Small intestine (tissue), 16 donors: ENCODE measurements at places on chromosomes 5 and 9.

DNA sequence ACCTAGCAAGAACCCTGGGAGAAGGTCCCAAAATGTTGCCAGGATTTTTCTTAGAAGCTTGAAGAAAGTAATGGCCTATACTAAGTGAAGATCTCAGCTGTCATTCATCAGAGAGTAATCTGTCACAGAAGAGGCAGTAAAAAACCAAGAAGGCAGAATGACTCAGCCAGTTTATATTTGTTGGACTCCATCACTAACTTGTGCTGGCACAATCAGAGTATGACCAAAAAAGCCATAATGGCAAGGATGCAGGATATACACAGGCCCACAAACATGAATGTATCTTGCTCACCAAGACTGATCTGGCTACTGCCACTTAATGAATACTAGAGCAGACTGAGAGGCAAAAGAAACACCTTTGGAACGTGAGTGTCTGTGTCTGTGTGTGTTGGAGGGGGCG is 104.0 kb upstream of the POU5F2 start:
- no peaks in the 10 kb centered on the region for H3K4me1 ChIP-seq
- H3K36me3 ChIP-seq, result peaks cover 6% of the 10 kb centered on the region
- no peak overlapping the region for H3K27ac ChIP-seq
- no peak for DNase-seq
- H3K4me3 ChIP-seq, result no peak overlapping the region

DNA sequence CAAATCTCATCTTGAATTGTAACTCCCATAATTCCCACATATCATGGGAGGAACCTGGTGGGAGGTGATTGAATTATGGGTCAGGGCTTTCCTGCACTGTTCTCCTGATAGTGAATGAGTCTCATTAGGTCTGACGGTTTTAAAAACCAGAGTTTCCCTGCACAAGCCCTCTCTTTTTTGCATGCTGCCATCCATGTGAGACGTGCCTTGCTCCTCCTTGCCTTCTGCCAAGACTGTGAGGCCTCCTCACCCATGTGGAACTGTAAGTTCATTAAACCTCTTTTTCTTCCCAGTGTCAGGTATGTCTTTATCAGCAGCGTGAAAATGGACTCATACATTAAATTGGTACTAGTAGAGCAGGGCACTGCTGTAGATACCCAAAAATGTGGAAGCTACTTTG is 22.4 kb upstream of the KDM4C start:
- H3K27ac ChIP-seq, result no peak overlapping the region
- no peak for DNase-seq
- H3K27me3 ChIP-seq, result no peaks in the 10 kb centered on the region
- no peaks in the 10 kb centered on the region for H3K4me1 ChIP-seq

GRCh38 chr5:153352685-153353219 is 137.7 kb upstream of the GRIA1 start:
- no peak for DNase-seq
- H3K36me3 ChIP-seq, result no peaks in the 10 kb centered on the region
- no peaks in the 10 kb centered on the region for H3K4me1 ChIP-seq
- no peaks in the 10 kb centered on the region for H3K27me3 ChIP-seq
- H3K27ac ChIP-seq, result no peak overlapping the region

DNA sequence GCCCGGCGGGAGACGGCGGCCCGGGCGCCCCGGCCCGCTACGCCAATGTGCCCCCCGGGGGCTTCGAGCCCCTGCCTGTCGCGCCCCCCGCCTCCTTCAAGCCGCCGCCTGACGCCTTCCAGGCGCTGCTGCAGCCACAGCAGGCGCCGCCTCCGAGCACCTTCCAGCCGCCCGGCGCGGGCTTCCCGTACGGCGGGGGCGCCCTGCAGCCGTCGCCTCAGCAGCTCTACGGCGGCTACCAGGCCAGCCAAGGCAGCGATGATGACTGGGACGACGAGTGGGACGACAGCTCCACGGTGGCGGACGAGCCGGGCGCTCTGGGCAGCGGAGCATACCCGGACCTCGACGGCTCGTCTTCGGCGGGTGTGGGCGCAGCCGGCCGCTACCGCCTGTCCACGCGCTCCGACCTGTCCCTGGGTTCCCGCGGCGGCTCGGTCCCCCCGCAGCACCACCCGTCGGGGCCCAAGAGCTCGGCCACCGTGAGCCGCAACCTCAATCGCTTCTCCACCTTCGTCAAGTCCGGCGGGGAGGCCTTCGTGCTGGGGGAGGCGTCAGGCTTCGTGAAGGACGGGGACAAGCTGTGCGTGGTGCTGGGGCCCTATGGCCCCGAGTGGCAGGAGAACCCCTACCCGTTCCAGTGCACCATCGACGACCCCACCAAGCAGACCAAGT is 723 bp downstream of the SNX18 start:
- peaks cover 11% of the 10 kb centered on the region for H3K4me1 ChIP-seq
- DNase-seq, result peak; percentile 45
- H3K4me3 ChIP-seq, result peak overlapping the region; percentile 70
- peak overlapping the region; percentile 27 for H3K27ac ChIP-seq

DNA sequence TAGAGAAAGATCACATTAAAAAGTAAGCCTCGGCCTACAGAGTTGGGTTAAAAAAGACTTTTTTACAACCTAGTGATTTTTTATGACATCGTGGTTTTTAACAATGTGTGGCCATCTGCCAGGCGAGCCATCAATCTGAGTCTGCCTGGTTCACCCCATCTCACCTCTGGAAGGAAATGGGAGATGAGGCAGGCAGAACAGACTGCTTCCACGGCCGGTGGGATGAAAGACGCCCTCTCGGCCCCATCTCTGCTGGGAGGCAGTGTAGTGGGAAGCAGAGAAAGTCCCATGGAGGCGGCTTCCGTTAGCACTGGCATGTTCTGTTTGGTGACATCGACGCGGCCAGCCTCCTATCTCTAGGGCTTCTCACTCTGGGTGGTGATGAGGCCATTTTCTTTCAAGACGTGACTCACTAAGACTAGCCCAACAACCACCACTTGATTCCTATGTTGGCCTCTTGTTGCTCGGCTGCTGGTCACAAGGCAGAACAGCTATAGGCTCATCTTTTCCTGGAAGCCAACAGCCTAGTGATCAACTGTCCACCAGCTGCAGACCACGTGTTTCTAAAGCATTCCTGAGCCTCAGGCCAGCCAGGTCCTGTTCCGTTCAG is 132.4 kb upstream of the OTULINL start:
- H3K4me3 ChIP-seq, result no peak overlapping the region
- H3K27ac ChIP-seq, result no peak overlapping the region
- peak; percentile 21 for DNase-seq
- H3K4me1 ChIP-seq, result peaks cover 7% of the 10 kb centered on the region
- H3K36me3 ChIP-seq, result no peaks in the 10 kb centered on the region
- H3K27me3 ChIP-seq, result no peaks in the 10 kb centered on the region

DNA sequence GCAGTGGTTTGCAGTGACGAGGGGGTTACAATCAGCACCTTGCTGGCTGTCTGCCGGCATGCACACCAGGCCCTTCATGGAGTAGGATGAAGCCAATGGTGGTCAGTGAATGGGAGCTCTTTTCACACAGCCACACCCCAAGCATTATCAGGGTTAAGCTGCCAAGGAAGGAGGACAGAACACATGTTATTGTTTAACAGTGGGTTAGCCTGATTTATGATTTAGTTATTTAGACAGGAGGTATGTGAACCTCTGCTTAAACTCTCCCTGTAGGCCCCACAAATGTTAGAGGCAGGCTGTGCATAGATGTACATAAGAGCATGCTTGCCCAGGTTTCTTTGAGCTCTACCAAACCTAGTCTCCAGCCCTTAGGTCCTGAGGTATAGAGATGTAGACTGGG is 262.9 kb downstream of the SPOCK1 start:
- no peak overlapping the region for H3K27ac ChIP-seq
- H3K27me3 ChIP-seq, result no peaks in the 10 kb centered on the region
- no peaks in the 10 kb centered on the region for H3K4me1 ChIP-seq

- no peak overlapping the region for H3K4me3 ChIP-seq
- DNase-seq, result peak; percentile 30
- H3K27ac ChIP-seq, result no peak overlapping the region
- H3K36me3 ChIP-seq, result no peaks in the 10 kb centered on the region
- H3K4me1 ChIP-seq, result no peaks in the 10 kb centered on the region
These were observed 60.6 kb downstream of the DRD1 start for GRCh38 chr5:175383350-175383749.

DNA sequence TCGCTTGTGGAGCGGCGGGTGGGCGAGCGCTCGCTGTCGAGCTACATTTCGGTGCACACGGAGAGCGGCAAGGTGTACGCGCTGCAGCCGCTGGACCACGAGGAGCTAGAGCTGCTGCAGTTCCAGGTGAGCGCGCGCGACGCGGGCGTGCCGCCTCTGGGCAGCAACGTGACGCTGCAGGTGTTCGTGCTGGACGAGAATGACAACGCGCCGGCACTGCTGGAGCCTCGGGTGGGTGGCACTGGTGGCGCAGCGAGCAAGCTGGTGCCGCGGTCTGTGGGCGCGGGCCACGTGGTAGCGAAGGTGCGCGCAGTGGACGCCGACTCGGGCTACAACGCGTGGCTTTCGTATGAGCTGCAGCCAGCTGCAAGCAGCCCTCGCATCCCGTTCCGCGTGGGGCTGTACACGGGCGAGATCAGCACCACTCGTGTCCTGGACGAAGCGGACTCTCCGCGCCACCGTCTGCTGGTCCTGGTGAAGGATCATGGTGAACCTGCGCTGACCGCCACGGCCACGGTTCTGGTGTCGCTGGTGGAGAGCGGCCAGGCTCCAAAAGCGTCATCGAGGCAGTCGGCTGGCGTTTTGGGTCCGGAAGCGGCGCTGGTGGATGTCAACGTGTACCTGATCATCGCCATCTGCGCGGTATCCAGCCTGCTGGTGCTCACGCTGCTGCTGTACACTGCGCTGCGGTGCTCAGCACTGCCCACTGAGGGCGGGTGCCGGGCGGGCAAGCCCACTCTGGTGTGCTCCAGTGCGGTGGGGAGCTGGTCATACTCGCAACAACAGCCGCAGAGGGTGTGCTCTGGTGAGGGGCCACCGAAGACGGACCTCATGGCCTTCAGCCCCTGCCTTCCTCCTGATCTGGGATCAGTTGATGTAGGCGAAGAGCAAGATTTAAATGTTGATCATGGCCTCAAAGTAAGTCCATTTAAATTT is 2.1 kb downstream of the PCDHA8 start:
- no peaks in the 10 kb centered on the region for H3K27me3 ChIP-seq
- H3K27ac ChIP-seq, result no peak overlapping the region
- no peaks in the 10 kb centered on the region for H3K4me1 ChIP-seq
- H3K4me3 ChIP-seq, result no peak overlapping the region
- H3K36me3 ChIP-seq, result no peaks in the 10 kb centered on the region

- no peak overlapping the region for H3K27ac ChIP-seq
- no peak for DNase-seq
- no peaks in the 10 kb centered on the region for H3K36me3 ChIP-seq
- no peaks in the 10 kb centered on the region for H3K4me1 ChIP-seq
- no peak overlapping the region for H3K4me3 ChIP-seq
These were observed 192.2 kb downstream of the ROR2 start for GRCh38 chr9:91757782-91758181.

DNA sequence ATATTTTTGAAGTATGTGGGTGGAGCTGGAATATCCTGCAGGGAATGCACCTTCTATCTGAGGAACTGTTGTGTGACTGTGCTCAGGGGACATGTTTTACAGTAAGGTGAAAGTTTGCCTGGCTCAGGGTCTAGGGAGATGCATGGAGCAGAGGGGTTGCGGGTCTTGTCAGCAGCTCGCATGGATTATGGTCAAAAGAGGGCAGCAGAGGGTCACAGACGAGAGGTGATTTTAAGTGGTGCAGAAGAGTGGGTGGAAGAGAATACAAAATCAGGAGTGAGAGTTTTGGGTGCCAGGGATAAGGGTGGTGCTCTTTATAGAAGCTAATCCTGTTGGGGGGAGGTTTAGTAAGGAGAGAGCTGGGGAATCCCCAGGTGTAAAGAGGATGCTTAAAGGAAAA is 53.5 kb upstream of the GRIN3A start:
- DNase-seq, result peak; percentile 65
- H3K4me3 ChIP-seq, result no peak overlapping the region
- H3K27ac ChIP-seq, result no peak overlapping the region
- no peaks in the 10 kb centered on the region for H3K27me3 ChIP-seq
